ENCODE measurements at places on chromosomes 3 and 15. TPM values are rescaled to one million over a fixed set of nuclear protein-coding genes. Genes with fewer than 3 reads are reported as not detected.

DNA sequence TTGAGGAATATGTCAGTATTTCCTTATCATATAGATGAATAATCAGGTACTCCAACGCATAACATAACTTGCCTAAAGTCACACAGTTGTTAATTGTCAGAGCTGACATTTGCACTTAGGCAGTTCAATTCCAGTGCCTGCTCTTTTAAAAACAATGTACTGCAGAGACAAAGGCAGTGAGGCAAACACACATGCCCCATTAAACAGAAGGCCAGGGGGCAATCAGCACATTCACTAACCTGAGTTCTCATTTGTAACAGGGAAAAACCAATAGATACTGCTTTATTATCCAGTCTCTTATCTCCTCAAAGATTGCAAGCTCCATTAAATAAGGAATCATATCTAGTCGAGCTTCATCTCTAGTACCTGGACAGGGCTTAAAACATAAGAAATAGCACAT, 1017.4 kb downstream of the SQOR start:
- no peak for DNase-seq

GRCh38 chr3:69422751-69423150, 36.9 kb upstream of the FRMD4B start:
- no peak for DNase-seq

DNA sequence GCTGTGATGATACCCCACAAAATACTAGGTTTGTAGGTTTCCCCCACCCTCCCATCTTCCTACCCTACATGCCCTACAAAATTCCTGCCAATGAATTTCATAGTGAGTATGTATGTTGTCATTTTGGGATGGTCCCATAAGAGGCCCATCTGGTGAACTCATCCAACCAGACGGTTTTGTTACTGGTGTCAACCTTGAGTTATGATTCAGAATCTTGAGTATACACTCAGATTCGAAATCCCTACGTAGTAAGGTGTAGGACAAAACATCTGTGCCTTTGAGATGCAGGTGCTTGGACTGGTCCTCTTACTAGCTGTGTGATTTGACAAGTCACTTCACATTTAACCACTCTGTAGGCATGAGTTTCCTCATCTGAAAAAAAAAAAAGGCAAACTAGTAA, 3.6 kb downstream of the SIAH2 start:
- no peak for DNase-seq

- DNase-seq: no peak
Observed at GRCh38 chr3:126967386-126967785, 15.5 kb upstream of the PLXNA1 start.

- no peak for DNase-seq
Observed at GRCh38 chr15:88120026-88120425, 136.5 kb downstream of the NTRK3 start.

GRCh38 chr3:146705225-146705624, 100.1 kb upstream of the PLSCR5 start:
- DNase-seq: no peak

DNA sequence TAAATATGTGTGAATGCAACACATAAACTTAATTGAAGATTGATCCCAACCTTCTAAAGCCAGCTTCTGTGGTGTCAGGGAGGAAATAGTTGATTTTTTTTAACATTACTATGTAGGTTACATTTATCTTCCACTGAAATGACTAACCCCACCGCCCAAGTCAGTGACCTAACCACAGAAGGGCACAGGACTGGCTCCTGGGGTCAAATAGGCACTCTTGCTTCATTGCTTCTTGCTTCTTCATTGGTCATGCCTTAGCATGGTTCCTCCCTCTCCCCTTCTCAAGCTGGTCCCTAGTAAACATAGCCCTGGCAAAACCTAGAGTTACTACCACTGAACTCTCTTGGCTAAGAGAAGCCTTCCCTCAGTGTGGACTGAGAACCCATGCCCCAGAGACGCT, 12.3 kb downstream of the EIF1B start:
- DNase-seq: no peak

DNA sequence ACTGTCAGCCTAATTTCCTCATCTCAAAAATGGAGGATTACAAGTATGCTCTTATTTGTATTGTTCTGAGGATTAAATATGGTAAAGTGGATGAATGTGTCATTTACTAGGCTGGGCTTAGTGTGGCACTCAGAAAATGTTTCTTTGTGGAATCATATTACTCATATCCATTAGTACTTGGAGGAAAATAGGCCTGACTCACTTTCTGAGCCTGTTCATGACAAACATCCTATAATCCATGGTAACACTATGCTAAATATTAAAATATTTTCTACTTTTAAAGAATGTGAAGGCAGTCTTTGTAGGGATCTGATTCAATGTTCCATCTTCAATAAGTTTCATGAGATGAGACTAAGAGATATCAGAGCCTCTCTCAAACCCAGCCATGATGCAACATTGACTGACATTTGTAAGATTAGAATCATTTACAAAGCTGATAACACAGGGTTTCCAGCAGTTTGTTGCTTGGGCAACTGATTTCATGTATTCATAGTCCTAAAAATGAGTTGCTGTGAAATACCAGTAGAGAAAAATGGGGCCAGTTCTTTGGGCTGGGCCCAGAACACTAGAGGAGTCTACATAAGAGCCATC, 1048.5 kb downstream of the NTRK3 start:
- no peak for DNase-seq

GRCh38 chr15:31034152-31034551, 42.7 kb upstream of the MTMR10 start:
- no peak for DNase-seq

DNA sequence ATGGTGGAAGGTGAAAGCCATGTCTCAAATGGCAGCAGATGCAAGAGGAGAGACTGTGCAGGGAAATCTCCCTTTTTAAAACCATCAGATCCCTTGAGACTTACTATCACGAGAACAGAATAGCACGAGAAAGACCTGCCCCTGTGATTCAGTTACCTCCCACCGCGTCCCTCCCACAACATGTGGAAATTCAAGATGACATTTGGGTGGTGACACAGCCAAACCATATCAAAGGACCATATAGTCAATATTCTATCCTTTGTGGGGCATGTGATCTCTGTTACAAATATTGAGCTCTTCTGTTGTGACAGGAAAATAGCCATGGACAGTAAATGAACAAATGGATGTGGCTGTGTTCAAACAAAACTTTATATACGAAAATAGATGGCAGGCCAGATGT, 77.2 kb upstream of the ACKR4 start:
- DNase-seq: no peak

GRCh38 chr3:10974746-10975375, 17.7 kb upstream of the SLC6A1 start:
- DNase-seq: no peak

DNA sequence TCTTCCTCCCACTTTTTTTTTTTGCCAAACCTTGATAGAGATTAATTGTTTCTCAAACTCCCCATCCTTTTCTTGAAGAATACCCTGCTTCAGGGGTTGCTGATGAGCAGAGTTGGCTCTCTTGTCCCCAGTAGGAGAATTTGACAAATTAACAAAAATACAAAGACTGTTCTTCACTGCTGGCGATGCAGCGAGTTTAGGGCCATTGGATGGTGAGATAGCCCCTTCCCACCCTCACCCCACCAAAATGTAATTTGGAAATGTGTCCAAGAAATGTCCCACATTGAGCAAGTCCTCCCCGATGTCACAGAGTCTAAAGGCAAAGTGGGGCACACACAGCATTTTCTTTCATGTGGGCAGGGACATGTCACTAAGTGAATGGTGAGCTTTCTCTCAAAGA, 136.0 kb upstream of the RARB start:
- no peak for DNase-seq

GRCh38 chr3:106423321-106424225, 554.8 kb upstream of the CBLB start:
- DNase-seq: no peak

GRCh38 chr3:127411083-127411727, 123.4 kb upstream of the PRR20G start:
- peak; percentile 42 for DNase-seq

Gene THUMPD3
- 28.3 TPM for total RNA-seq

Gene SLC51B
- not detected for total RNA-seq

Gene ADAMTS9
- total RNA-seq: 82.8 TPM

Gene CCDC54
- not detected for total RNA-seq

Gene FSD2
- not detected for total RNA-seq

Gene FBXW12
- total RNA-seq: not detected

Gene BAHD1
- 11.9 TPM for total RNA-seq

Gene IRAK2
- 4.2 TPM for total RNA-seq

Gene ADCY5
- 42.6 TPM for total RNA-seq

Gene FEZF2
- not detected for total RNA-seq

Gene SAXO2
- 2.1 TPM for total RNA-seq

Gene DUOXA2
- not detected for total RNA-seq

Gene PYDC2
- total RNA-seq: not detected
